ENCODE measurements at places on chromosomes 6 and 20. TPM values are rescaled to one million over a fixed set of nuclear protein-coding genes. Genes with fewer than 3 reads are reported as not detected.

- H3K36me3 ChIP-seq: no peaks in the 10 kb centered on the region
- H3K4me1 ChIP-seq: peaks cover 39% of the 10 kb centered on the region
- DNase-seq: no peak
- H3K4me3 ChIP-seq: peak overlapping the region; percentile 60
Observed at GRCh38 chr6:149897015-149897697, 757 bp downstream of the RAET1E start.

NKAIN2 gene
- 37.9 TPM for total RNA-seq

MAFB gene
- total RNA-seq: 3.0 TPM

- H3K4me3 ChIP-seq: no peak overlapping the region
- DNase-seq: no peak
- no peaks in the 10 kb centered on the region for H3K4me1 ChIP-seq
- peaks cover 5% of the 10 kb centered on the region for H3K27me3 ChIP-seq
Observed at GRCh38 chr20:48885237-48885636, 36.3 kb upstream of the ARFGEF2 start.

DNA sequence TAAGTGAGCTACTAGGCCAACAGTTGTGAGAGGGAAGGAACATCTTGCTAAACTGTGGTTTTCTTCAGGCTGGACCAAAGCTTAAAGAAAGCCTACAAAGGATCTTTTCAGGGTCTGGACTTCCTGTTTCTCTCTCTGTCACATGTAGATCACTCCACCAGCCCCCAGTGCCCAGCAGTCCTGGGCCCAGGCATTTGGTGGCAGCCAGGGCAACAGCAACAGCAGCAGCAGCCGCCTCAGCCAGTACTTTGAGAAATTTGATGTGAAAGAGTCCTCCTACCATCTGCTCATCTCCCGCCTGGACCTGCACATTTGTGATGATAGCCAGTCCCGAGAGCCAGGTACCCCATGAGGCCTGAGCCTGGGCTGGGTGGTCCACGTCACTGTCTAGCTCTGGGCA lies 44.1 kb downstream of the BLTP3A start:
- no peaks in the 10 kb centered on the region for H3K4me1 ChIP-seq
- H3K27me3 ChIP-seq: no peaks in the 10 kb centered on the region
- DNase-seq: no peak
- H3K27ac ChIP-seq: no peak overlapping the region
- no peak overlapping the region for H3K4me3 ChIP-seq

DNA sequence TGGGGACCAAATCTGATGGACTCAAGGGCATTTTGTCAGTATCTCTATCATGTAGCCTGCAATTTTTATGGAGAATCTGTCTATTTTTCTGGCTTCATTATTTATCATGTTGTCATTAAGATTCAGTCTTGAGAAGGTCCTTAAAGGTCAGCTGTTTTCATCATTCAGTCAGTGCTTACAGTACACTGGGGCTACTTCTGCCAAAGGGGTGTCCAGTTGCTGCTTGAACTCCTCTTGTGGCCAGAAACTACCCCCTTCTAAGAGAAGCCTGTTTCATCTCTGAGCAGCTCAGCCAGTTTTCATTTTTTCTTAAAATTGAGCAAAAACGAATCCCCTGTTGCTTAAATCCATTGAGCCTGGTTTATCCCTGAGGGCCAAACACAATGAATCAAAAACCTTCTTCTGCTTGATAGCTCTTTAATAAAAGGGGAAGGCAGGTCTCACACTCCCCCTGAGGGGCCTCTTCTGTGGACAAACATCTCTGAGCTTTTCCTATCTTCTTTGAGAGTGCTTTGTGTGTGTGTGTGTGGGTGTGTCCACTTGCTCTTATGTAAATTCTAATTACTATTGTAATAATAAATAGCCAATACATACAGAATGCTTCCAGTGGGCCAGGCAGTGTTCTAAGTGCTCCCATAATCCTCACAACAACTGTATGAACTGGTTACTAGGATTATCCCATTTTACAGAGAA lies 172.2 kb downstream of the PLCB1 start:
- no peak overlapping the region for H3K4me3 ChIP-seq
- no peak overlapping the region for H3K27ac ChIP-seq
- H3K27me3 ChIP-seq: no peaks in the 10 kb centered on the region
- H3K4me1 ChIP-seq: peaks cover 5% of the 10 kb centered on the region
- no peak for DNase-seq

DNA sequence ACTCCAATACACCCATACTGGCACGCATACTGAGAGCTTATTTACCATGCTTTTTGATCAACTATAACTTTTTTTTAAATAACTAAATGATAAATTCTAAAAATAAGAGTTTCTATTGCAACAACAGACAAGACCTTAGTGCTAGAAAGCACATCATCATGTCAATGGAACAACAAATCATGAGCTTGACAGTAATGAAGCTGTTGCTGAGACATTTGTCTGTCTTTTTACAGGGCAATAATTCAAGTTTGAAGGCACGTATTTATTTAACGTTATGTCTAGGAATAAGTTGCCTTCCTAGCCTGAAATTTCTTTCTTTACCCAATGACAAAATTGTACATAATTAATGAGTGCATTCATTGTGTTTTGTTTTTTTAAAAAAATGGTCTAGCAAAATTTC lies 299.2 kb downstream of the EYA4 start:
- H3K4me1 ChIP-seq: peaks cover 1% of the 10 kb centered on the region
- H3K4me3 ChIP-seq: no peak overlapping the region
- DNase-seq: no peak
- H3K27me3 ChIP-seq: no peaks in the 10 kb centered on the region
- no peak overlapping the region for H3K27ac ChIP-seq
- no peaks in the 10 kb centered on the region for H3K36me3 ChIP-seq

GRCh38 chr6:112781241-112781640 lies 434.1 kb downstream of the RFPL4B start:
- no peak for DNase-seq
- no peak overlapping the region for H3K4me3 ChIP-seq
- peaks cover 19% of the 10 kb centered on the region for H3K4me1 ChIP-seq

- peaks cover 6% of the 10 kb centered on the region for H3K4me1 ChIP-seq
- no peak overlapping the region for H3K4me3 ChIP-seq
- no peak for DNase-seq
- no peaks in the 10 kb centered on the region for H3K36me3 ChIP-seq
Observed at GRCh38 chr6:104943781-104944180, 13.1 kb upstream of the LIN28B start.

GRCh38 chr6:43953256-43953655 lies 174.0 kb downstream of the MRPL14 start:
- peaks cover 7% of the 10 kb centered on the region for H3K36me3 ChIP-seq
- peaks cover 17% of the 10 kb centered on the region for H3K4me1 ChIP-seq
- no peak overlapping the region for H3K27ac ChIP-seq
- peaks cover 2% of the 10 kb centered on the region for H3K27me3 ChIP-seq
- H3K4me3 ChIP-seq: no peak overlapping the region

- peaks cover 3% of the 10 kb centered on the region for H3K36me3 ChIP-seq
- no peak overlapping the region for H3K27ac ChIP-seq
- no peaks in the 10 kb centered on the region for H3K4me1 ChIP-seq
- no peak for DNase-seq
- no peak overlapping the region for H3K4me3 ChIP-seq
Observed at GRCh38 chr6:51630011-51630410, 457.4 kb downstream of the PKHD1 start.

GRCh38 chr6:108831104-108831503 lies 17.1 kb upstream of the ARMC2 start:
- peaks cover 5% of the 10 kb centered on the region for H3K36me3 ChIP-seq
- H3K4me1 ChIP-seq: peaks cover 13% of the 10 kb centered on the region
- no peak overlapping the region for H3K27ac ChIP-seq
- no peak for DNase-seq

DNA sequence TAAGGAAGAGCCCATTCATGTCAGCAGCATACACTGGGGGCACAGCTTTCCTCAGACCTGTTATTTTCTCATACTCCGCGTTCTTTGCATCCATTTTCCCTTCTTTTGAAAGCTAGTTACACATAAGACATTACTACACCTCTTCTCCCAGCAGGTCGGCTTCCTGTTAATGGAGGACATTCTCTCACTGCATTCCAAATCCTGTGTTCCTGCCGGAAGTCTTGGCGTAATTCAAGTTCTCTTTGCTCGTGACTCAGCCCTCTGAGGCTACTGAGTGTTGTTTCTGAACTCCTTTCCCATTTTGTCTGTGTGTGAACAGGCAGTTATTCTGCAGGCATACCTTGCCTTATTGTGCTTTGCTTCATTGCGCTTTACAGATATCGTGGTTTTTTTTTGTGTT lies 97.5 kb upstream of the ZBTB24 start:
- peaks cover 3% of the 10 kb centered on the region for H3K36me3 ChIP-seq
- H3K4me3 ChIP-seq: no peak overlapping the region
- peaks cover 8% of the 10 kb centered on the region for H3K4me1 ChIP-seq
- H3K27me3 ChIP-seq: peaks cover 7% of the 10 kb centered on the region

RIPPLY2 gene
- not detected for total RNA-seq

DNA sequence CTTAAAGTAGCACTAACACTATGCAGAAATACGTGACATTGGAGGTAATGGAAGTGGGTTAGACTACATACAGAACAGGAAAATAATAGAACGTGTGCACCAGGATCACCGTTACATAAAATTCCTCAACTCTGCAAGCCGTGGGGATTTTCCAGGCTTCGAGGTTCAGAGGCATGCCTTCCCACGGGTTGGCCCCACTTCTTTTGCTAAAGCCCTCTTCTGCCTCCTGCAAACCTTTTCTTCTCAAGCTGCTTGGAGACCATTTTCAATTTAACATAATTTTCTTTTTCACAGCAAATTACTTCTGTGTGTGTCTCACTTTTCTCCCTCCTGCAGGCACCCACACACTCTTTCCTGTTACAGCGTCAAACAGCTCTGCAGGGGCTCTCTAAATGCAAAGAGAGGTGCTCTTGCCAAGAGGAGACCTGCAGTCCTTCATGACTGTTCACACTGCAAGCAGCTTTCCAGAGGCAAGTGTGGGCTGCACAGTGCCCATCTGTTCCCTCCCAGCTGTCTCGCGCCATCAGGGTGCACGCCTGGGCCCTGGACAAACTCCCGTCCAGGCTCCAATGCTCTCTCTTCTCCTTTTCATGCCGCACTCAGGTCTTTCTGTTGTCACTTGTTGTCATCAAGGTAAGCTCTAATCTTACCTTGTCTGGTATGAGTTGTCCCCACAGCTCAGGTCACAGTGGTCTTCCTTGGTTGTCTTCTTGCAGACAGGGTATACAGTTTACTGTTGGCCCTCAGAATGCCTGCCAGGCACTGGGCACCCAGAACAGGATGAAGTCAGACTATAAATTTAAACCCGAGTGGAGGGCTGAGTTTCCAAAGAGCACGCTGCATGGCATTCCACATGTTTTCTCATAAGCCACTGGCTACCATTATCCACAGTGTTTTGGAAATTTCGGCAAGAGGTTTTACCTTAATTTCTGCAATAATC lies 164.8 kb upstream of the GGTLC1 start:
- H3K4me1 ChIP-seq: peaks cover 3% of the 10 kb centered on the region
- no peak overlapping the region for H3K4me3 ChIP-seq

DNA sequence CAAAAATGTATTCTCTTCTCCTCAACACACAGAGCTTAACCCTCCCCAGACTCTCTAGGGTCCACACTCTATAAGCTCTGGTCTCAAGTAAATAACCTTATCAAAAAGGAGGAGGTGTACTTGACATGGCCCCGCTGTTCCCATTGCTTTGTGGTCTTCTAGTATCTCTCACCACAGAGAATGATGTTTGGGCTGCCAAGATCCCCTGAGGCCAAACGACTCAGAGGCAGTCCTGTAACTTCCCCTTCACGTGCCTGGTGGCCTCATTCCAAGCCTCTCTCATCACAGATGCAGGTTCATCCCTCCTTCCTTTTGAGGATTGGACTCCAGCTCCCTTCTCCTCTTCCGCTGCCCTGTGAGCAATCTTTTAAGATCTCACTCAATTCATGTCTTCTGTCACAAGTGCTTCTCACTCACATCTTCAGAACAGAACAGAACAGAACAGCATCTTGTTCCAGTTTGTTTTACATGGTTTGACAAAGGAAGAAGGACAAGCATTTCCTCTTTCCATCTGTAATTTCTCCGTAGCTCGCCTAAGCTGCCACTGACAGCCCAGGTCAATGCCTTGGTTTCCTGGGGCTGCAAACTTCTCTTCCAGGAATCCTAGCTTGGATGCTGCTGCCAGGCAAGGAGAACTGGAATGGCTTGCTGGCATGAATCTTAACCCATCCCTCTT lies 541.5 kb downstream of the CD83 start:
- no peak for DNase-seq
- peaks cover 6% of the 10 kb centered on the region for H3K4me1 ChIP-seq
- no peak overlapping the region for H3K4me3 ChIP-seq
- H3K27me3 ChIP-seq: peaks cover 2% of the 10 kb centered on the region

DNA sequence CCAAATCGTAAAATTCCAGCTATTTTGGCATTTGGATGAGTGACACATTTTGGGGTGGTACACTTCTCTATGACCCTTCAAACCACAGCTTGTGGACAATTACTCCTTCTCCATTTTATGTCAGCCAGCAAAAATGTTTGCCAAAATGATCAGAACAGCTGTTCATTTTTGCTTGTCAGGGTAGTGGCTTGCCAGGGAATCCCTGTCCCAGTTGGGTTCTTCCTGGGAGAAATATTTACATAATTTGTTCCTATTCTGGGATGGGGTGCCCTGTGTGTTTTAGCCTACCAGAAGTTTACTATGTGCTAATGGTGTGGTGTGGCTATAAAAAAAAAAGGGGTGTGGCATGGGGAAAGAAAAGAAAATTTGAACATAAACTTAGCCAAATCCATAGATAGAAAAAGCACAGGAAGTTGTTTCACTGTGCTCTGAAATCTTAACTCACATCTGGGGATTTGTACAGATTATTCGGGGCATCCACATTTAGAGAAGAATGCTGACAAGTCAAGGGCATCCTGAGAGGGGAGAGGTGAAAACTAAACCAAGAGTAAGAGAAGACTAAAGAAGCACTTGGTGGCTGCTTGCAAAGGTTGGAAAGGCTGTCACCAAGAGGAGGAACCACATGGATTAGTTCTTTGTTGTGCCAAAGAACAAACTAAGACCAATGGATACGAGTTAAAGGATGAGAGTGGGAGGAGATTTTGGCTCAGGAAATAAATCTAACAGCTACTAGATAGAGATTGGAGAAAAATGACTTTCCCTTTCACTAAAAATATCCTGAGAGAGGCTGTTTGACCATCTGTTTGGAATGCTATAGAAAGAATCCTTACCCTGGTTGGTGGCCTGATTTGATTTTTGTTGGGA lies 55.2 kb upstream of the RBM24 start:
- no peaks in the 10 kb centered on the region for H3K36me3 ChIP-seq
- no peaks in the 10 kb centered on the region for H3K27me3 ChIP-seq

Data from chondrocyte (in vitro differentiated cells).